Ascending aorta (tissue), 2 donors: ENCODE measurements at places on chromosomes 3 and 15.

DNA sequence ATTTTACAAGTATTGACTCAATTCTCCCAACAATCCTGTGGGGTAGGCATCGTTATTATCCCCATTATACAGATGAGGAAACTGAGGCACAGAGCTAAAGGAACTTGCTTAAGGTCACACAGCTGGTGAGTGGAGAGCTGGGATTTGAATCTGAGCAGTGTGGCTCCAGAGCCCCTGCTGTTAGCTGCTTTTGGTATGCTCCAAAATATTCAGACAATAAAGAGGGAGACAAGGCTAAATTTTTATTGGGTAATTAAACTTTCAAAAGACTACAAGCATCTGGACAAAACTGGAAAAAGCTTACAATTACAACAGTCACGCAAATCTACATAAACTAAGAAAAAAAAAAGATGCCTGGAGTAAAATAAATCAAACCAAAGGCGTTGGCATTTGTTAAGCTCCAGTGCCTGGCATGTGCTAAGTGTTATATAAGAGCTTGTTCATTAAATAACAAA is 27.7 kb downstream of the CCDC13 start:
- DNase-seq = no peak

DNA sequence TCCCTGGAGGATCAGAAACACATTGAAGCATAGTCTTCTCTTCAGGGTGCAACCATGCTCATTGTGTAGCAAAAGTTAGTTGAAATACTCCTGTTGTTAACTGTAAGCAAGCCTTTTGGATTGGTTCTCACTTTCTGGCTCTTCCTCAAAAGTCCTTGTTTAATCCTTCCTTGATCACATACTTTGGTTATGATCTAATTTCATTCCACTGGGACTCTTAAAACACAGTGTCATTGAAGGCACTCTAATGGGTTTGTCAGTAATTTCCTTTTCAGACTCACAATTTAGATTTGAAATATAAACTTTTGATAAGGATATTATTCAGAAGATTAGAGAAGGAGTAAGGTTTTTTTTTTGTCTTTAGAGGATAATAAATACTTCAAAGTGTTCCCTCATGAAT is 451.7 kb upstream of the SGO1 start:
- no peak for DNase-seq

- no peak for DNase-seq
These were observed 738 bp downstream of the ACAP2 start for GRCh38 chr3:195441992-195442572.

- no peak for DNase-seq
These were observed 60.1 kb downstream of the FNDC3B start for GRCh38 chr3:172099495-172099808.

DNA sequence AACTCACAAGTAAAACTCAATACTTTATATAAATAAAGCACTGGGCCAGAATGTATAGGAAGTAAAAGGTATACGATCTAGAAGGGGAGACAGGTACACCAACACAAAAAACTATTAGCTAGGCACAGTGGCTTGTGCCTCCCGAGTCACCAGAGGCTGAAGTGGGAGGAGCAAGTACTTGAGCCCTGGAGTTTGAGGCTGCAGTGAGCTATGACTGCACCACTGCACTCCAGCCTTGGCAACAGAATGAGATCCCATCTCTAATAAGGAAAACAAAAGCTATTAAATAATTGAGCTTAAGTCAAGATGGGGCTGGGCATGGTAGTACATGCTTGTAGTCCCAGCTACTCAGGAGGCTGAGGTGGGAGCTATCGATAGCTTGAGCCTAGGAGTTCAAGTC is 17.0 kb downstream of the PIK3CB start:
- no peak for DNase-seq

DNA sequence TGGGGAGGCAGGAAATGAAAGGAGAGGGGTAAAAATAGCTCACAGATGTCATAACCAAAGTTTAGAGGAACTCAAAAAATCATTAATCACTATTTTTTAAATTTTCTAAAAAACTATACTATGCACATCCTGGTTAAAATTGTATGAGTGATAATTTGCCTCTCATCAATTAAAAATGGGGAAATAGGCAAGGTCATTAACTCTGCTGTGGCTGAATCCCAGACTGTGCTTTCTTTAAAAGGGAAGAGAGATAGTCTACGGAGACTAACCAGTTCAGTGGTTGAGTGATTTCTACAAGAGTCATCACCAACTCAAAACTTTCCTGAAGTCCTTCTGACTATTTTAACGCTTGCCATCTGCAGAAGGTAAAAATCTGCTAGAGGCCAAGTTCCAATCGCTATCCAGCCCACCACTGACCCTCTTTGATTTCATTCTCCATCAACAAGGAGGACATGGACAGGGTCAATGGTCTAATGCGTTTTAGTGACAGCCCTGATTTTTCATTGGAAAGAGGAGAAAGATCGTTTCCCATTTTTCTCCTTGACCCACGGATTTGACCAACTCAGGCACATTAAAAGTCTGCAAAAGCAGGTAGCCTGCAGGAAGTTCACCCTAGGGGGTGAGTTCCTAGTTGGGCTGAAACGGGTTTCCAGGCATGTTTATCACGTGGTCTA is 850 bp downstream of the SUCLG2 start:
- no peak for DNase-seq

DNA sequence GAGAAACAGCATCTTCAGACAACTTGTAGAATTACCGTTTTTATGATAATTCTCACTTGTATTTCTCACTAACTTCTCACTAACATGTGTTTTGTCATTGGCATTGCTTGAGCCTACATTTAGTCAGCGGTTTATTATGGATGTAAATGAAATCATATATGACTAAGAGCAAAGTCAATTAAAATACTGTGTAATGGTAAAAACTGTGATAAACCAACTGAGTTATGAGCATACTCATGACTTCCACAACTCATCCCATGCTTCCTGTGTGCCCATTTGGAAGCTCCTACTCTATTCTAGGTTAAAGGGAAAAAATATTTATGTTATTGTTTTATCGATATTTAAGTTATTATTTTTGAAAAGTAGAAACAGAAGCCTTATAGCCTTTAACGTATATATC is 12.8 kb downstream of the PXK start:
- DNase-seq = no peak

GRCh38 chr15:42710662-42711061 is 26.3 kb downstream of the CDAN1 start:
- no peak for DNase-seq

GRCh38 chr3:194702545-194702944 is 16.9 kb downstream of the FAM43A start:
- no peak for DNase-seq

GRCh38 chr3:112767177-112767576 is 79.5 kb downstream of the CD200R1L start:
- no peak for DNase-seq

GRCh38 chr15:58306591-58307312 is 125.0 kb upstream of the LIPC start:
- no peak for DNase-seq

GRCh38 chr3:53750253-53751210 is 95.7 kb downstream of the CHDH start:
- DNase-seq = no peak
